ENCODE measurements at places on chromosomes 4 and X.

DNA sequence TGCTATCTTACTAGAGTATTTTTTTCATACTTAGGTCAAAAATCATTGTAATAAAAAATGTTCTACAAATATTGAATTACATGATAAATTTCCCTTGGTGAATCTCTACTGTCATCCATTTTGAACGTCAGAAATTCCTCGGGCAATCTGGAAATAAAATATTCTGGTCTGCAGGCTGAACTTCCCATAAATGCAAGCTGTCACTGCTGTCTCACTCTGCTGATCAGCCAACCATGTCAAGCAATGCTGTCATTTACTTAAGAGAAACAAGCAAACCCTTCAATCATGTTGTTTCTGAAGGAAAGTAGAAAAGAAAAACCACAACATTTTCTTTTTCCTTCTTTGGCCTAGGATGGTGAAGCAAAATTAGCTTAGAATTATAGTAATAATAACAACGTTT lies 514.2 kb upstream of the GALNT7 start:
- no peak overlapping the region for H3K4me3 ChIP-seq
- H3K36me3 ChIP-seq: peaks cover 1% of the 10 kb centered on the region
- H3K27ac ChIP-seq: no peak overlapping the region

DNA sequence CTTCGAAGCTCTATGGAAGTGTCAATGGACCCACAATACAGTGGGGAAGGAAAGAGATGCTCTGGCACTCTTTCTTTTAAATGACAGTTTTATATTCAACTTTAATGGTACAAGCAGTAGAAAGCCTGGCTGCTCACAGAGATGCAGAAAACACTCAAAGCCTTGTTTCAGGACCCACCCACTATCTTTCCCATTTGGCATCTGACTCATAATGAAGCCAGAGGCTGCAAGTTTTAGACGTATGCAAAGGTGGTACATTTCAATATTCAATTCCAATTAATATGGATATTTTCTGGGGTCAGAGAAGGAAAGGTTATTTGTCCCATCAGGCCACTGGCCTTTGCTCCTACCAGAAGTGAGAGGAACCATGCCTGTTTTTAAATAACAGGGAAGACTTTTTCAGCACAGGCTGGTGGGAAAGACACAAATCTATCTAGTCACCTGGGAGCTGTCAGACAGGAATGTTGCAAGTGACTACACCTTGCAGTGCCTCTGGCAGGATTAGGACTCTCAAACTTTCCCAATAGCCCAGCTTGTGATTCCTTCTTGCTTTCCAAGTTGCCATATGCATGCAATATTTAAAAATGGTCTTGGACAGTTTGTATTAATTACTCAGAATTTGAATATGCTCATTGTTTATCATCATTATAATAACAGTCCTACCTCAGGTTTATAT lies 70.0 kb upstream of the RAB40AL start:
- no peaks in the 10 kb centered on the region for H3K27me3 ChIP-seq
- peaks cover 9% of the 10 kb centered on the region for H3K36me3 ChIP-seq
- no peaks in the 10 kb centered on the region for H3K4me1 ChIP-seq
- no peak for DNase-seq

GRCh38 chr4:164484551-164484950 lies 269.4 kb upstream of the SMIM31 start:
- H3K4me1 ChIP-seq: no peaks in the 10 kb centered on the region
- no peaks in the 10 kb centered on the region for H3K36me3 ChIP-seq
- H3K27me3 ChIP-seq: no peaks in the 10 kb centered on the region
- H3K27ac ChIP-seq: no peak overlapping the region
- DNase-seq: no peak

DNA sequence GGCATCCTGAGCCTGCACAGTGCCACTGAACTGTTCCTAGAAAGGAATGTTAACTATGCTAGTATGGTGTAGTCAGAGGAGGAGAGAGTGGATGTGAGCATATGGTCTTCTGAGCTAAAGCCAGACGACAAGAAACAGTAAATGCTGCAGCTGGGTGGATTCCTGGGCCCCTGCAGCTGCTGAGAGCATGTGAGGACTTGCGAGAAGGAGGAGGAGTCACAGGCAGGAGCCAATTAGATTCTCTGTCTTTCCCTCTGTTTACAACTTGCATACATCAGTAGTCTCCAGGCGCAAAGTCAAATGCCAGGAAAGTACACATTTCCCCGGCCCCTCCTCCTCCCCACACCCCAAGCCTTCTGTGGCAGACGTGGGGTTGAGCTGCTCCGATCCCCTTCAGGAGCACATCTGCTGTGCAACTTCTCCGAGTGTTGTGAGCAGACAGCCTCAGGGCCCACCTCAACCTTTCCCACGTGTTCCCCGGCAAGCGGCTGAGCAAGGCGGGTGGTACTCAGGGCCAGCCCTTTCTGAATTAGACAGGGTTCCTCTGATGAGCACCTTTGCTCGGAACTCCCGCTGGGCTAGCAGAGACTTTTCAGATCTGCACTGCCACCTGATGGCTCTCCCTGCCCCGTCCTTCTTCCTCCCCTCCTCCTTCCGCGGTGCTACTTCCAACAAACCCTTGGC lies 108.7 kb upstream of the ATP6AP2 start:
- no peaks in the 10 kb centered on the region for H3K36me3 ChIP-seq
- peaks cover 34% of the 10 kb centered on the region for H3K27me3 ChIP-seq
- peak overlapping the region; percentile 42 for H3K4me3 ChIP-seq
- no peak for DNase-seq
- peaks cover 25% of the 10 kb centered on the region for H3K4me1 ChIP-seq
- H3K27ac ChIP-seq: peak overlapping the region; percentile 6

DNA sequence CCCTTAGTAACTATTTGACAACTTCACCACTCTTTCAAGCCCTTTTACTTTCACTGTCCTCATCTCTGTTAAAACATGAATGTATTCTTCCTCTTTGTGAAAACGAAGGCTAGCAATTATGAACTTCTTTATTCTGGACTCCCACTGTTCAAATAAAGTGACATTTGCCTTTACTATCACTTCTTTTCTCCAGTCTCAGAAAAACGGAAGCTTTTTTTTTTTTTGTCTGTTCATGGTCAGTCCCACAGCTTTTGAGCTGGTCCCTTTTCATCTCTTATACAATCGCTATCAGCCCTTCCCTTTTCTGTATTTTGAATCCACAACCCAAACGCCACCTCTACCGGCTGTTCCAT lies 327.7 kb downstream of the DKK2 start:
- no peaks in the 10 kb centered on the region for H3K27me3 ChIP-seq
- no peak for DNase-seq
- H3K4me3 ChIP-seq: no peak overlapping the region
- H3K27ac ChIP-seq: no peak overlapping the region
- H3K36me3 ChIP-seq: no peaks in the 10 kb centered on the region

DNA sequence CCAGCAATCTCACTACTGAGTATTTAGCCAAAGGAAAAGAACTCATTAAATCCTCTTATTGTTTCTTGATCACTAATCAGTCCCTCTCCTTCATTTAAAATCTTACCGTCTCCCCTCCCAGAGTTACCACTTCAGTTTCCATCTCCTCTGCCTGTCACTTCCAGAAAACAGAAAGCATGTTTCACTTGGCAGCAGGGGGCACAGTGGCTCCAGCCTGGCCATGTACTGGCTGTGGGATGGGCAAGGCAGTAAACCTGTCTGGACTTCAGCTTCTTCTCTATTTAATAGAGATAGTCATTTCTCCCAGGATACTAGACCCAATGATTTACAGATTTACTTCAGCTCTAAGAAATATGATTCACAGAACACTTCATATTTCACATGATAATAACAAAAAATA lies 63.2 kb downstream of the CD40LG start:
- H3K4me1 ChIP-seq: peaks cover 17% of the 10 kb centered on the region
- DNase-seq: no peak
- H3K4me3 ChIP-seq: no peak overlapping the region

DNA sequence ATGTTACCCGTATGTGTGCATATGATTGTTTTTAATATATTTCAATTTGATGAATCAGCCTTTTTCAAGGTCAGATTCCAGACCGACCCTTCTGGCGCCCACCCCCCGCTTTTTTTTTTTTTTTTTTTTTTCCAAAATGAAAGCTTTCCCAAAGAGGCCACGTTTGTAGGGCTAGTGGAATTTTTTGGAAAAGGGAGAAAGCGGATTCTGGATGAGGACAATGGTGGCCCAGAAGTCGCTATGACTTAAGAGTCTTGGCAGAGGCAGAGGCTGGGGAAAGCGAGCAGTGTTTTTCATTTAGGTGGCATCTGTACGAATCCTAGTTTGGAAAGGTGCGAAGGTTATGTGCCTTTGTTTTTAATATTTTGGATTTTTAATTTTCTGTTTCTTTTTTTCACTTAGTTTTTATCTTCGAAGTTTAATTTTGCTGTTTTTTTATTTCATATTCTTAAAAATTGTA lies 14.6 kb downstream of the NDUFB11 start:
- peaks cover 11% of the 10 kb centered on the region for H3K36me3 ChIP-seq
- no peaks in the 10 kb centered on the region for H3K27me3 ChIP-seq
- H3K4me1 ChIP-seq: no peaks in the 10 kb centered on the region
- peak overlapping the region; percentile 95 for H3K27ac ChIP-seq
- DNase-seq: no peak
- H3K4me3 ChIP-seq: peak overlapping the region; percentile 92

- H3K4me1 ChIP-seq: no peaks in the 10 kb centered on the region
- H3K27ac ChIP-seq: no peak overlapping the region
- no peaks in the 10 kb centered on the region for H3K27me3 ChIP-seq
- no peak overlapping the region for H3K4me3 ChIP-seq
- no peaks in the 10 kb centered on the region for H3K36me3 ChIP-seq
- no peak for DNase-seq
Measured at GRCh38 chr4:141410839-141411238, 190.1 kb downstream of the ZNF330 start.

Data from central memory CD8-positive, alpha-beta T cell (primary cell).